Psoas muscle (tissue), 8 donors: ENCODE measurements at places on chromosomes 5 and 9. TPM values are rescaled to one million over a fixed set of nuclear protein-coding genes. Genes with fewer than 3 reads are reported as not detected.

DNA sequence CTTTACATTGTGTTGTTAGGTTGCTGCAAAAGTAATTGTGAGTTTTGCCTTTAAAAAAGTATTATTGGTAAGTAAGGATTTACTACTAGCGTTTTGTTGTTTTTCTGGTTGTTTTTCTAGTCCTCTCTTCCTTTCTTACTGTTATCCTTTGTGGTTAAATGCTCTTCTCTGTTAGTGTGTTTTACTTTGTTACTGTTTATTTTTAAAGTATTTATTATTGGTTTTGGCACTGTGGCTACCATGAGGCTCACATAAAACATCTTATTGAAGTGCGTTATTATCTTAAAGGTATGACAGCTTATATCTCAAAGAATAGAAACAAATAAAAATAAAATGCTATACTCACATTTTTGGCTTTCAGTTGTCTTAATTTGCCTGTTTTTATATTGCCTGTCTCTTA, 17.6 kb downstream of the DMXL1 start:
- DNase-seq: no peak

GRCh38 chr5:35857606-35858205, 1.0 kb downstream of the IL7R start:
- DNase-seq: no peak

The SH3GL2 gene
- total RNA-seq: not detected

DNA sequence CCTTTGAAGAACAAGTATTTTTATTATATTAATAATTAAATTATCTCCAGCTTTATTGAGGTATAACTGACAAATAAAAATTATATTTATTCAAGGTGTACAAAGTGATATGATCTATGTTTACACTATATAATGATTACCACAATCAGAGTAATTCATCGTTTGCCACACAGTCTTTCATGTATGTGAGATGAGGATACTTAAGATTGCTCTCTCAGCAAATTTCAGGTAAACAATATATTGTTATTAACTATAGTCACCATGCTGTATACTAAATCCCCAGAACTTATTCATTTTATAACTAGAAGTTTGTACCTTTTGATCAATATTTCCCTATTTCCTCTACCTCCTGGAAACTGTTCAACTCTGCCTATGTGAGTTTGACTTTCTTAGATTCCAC, 16.7 kb upstream of the CCNO start:
- DNase-seq: no peak

The ANXA1 gene
- total RNA-seq: 29.5 TPM

DNA sequence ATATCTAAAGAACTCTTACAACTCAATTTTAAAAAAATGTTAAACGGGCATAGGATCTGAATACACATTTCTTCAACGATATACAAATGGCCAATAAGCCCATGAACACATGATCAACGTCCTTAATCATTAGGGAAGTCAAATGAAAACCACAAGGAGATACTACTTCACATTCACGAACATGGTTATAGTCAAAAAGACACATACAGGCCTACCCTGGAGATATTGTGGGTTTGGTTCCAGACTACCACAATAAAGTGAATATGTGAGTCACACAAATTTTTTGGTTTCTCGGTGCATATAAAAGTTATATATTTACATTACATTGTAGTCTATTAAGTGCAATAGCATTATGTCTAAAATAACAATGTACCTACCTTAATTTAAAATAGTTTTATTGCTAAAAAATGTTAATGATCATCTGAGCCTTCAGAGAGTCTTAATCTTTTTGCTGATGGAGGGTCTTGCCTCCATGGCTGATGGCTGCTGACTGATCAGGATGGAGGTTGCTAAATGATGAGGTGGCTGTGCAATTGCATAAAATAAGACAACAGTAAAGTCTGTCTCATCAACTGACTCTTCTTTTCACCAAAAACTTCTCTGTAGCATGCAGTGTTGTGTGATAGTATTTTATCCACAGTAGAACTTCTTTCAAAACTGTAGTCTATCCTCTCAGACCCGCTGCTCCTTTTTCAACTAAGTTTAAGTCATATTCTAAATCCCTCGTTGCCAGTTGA, 15.1 kb downstream of the AK3 start:
- no peak for DNase-seq

The FOXD4L6 gene
- total RNA-seq: not detected

GRCh38 chr9:111805262-111805661, 10.5 kb upstream of the SHOC1 start:
- no peak for DNase-seq

- peak; percentile 88 for DNase-seq
Observed at GRCh38 chr9:135926402-135927194, 19.3 kb upstream of the CAMSAP1 start.

DNA sequence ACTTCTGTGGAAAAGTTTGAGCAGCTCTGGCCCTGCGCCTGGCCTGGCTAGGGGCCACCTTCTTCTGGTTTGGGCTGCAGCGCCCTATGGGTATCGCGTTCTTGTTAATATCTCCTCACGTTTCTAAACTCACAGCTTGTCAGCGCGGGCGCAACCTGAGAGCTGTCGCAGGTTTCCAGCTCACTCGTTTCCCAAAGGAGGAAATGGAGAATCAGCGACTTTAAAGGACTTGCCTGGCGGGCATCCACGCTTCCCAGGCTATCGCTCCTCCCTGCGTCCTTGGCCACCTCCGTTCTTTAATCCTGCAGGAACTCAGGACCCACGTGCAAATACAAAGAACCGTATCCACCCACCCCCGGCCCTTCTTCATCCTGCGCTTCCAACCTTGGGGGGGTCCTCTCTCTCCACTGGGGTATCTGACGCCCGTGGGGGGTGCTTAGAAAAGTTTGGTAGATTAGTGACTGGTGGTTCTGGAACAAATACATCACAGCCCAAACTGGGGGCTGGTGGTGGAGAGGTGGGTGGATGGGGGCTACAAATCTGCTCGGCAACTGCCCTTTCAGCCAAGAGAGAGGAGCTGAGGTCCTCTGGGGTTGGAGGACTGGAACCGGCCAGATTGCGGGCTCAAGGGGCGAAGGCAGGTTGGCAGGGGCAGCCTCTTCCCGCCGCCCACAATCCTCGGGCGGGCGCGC, 578 bp upstream of the PSAT1 start:
- peak; percentile 55 for DNase-seq

DNA sequence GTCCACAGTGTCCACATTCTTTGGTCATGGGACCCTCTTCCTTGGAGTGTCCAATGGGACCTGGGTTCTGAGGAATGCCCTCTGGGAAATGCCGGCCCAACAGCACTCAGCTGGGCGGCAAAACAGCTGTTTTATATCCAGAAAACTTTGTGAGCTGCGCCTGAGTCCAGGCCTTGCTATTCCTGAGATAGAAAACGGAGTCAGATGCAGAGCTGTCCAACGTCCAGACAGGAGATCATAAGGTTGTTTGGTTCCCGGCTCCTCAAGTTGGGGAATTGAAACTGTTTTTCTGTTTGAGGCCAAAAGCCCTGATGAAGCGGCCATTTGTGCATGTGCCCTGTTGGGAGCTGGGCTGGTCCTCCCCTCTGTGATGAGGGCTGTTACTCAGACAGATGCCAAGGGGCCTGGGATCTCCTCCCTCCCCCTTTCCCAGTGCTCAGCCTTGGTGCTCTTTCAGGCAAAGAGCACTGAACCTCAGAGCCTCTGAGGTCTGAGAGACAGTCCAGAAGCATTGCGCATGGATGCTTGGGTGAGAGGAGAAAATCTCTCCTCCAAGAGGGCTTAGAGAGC, 66.6 kb upstream of the GARNL3 start:
- peak; percentile 5 for DNase-seq

DNA sequence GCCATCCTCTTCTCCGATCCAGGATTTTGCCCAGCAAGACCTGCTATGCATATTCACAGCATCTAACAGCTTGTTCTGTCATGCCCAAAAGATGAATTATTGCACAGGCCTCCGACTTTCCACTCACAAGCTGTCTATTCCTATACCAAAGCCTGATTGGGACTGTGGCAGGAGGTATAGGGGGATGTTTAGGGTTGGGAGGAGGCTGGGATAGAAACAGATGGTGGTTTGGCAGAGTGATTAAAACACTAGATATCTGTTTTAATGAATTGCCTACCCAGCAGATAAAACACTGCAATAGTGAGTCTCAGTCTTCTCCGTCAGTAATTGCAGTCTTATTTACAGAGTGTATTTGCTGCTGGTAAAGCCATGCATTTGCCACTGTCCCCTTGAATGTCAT, 215.3 kb downstream of the TLR4 start:
- DNase-seq: no peak

DNA sequence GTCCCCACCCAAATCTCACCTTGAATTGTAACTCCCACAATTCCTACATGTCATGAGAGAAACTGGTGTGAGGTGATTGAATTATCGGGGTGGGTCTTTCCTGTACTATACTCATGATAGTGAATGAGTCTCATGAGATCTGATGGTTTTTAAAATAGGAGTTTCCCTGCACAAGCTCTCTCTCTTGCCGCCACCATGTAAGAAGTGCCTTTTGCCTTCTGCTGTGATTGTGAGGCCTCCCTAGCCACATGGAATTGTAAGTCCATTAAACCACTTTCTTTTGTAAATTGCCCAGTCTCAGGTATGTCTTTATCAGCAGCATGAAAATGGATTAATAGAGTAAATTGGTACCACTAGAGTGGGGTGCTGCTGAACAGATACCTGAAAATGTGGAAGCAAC, 140.9 kb downstream of the ARHGEF28 start:
- DNase-seq: no peak

The FAXDC2 gene
- 1.9 TPM for total RNA-seq

GRCh38 chr9:93207860-93208734, 24.2 kb downstream of the WNK2 start:
- DNase-seq: no peak

The SLC46A2 gene
- total RNA-seq: not detected

The SGCD gene
- total RNA-seq: 43.4 TPM

DNA sequence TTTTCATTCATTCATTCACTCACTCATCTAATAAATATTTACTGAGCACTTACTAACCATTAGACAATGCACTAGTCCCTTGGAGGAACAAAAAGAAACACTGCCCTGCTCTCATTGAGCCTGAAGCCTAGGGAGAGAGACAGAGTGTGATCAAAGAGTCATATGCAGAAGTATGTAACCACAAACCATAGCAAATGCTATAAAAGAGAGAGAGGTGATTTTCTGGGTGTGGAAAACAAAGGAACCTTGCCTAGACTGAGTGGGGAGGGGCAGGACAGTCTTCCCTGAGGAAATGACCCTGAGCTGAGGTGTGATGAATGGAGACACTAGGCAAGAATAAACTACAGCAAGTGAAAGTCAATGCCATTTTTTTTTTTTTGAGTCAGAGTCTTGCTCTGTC, 10.8 kb upstream of the ADRA1B start:
- DNase-seq: no peak

GRCh38 chr5:95241635-95242034, 43.3 kb downstream of the MCTP1 start:
- no peak for DNase-seq

- no peak for DNase-seq
Observed at GRCh38 chr5:173399851-173400250, 71.6 kb upstream of the STC2 start.

DNA sequence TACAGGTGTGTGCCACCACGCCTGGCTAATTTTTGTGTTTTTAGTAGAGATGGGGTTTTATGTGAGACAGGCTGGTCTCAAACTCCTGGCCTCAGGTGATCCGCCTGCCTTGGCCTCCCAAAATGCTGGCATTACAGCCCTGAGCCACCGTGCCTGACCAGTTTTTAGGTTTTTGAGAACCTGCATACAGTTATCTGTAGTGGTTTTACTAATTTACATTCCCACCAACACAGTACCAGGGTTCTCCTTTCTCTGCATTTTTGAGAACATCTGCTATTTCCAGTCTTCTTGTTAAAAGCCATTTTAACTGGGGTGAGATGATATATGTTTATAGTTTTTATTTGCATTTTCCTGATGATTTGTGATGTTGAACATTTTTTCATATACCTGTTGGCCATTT, 12.8 kb downstream of the DMXL1 start:
- DNase-seq: no peak

The LPCAT1 gene
- 6.2 TPM for total RNA-seq

The SNX18 gene
- 10.5 TPM for total RNA-seq

The MCIDAS gene
- not detected for total RNA-seq
